IPS-NIHi11 (cell line): ENCODE measurements at places on chromosomes 6 and 20.
A peak's percentile ranks its signal among the peaks of the same experiment; 100 is the strongest.

DNA sequence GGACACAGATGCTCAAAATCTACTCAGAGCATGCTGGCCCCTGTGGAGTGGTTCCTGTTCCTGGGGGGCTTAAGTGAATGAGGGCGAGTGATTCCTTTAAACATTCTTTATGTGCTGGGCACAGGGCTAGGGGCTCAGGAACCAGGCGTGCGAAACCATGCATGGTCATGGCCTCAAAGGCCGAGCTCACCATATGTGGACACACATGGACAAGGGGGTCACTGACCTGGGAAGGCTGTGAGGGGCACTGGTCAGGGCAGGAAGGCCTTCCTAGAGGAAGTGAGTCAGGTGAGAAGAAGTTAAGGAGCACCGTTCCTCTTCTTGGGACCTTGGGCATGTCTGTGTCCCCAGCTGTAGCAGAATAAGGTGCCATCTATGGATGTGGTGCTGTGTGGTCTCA is 74.6 kb upstream of the BHLHE23 start:
- DNase-seq, result no peak

- DNase-seq, result no peak
Observed at GRCh38 chr20:56693217-56693616, 64.1 kb downstream of the TFAP2C start.

GRCh38 chr20:4973330-4974097 is 27.8 kb downstream of the SLC23A2 start:
- no peak for DNase-seq

DNA sequence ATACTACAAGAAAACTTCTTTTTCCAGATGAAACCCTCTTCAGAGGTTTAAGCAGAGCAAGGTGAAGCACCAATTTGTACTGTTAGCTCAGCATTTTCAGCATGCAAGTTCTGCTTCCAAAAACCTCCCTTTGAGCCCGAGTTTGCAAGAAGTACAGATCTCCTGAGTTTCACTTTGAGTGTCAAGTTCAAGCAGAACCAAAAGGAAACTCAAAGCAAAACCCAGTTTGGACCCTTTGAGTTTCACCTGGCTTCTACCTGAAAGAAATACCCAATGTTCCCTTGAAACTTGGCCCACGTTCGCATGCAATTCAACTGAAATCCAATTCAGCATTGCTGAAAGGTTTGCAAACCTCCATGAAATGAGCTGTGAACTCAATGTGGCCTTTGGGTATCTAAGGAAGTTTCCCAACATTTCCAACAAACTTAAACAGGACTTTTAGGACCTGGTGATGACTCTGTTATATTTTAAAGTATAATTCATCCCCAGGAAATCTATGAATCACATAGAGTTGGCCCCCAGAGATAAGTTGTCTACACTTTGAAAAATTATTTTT is 62.9 kb upstream of the HBS1L start:
- DNase-seq, result no peak

GRCh38 chr6:3380344-3381232 is 76.3 kb downstream of the SLC22A23 start:
- peak; percentile 48 for DNase-seq

GRCh38 chr20:47466213-47466612 is 35.5 kb upstream of the NCOA3 start:
- no peak for DNase-seq

GRCh38 chr20:18795366-18795765 is 18.2 kb upstream of the SCP2D1 start:
- no peak for DNase-seq

DNA sequence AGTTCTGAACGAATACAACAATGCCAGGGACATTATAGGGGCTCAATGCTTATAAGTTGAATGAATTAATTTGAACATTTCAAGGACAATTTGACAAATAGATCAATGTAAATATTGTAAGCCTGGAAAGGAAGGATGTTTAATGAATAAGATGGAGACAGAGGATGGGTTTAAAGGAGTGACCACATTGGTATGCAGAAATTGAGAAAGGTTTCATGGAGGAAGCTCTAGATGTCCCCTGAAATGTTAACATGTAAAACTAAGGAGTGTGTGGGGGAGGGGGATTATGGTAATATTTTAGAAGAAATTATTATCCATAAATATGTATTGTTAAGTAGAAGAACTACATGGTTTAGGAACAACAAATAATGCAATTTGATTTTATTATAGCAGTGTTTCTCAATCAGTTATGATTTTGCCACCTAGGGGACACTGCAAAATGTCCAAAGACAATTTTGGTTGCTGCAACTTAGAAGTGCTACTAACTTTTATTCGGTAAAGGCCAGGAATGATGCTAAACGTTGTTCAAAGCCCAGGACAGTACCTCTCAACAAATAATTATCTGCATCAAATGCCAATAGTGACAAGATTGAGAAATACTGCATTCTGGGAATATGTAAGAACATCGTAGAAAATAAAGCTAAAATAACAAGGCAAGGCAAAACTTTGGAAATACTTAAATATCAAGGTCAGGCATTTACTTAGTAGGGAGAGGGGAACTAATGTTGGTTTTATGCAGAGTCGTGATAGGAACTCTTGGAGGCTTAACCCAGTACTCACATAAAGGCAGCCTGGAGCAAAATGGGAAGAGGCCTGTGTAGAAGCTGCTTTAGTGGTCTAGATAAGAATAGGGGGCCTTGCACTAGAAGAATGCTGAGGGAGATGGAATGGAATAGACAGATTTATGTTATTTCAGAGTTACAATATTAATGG is 686.9 kb upstream of the CITED2 start:
- no peak for DNase-seq
